Placental pericyte (primary cell): ENCODE measurements at places on chromosomes 11 and 22. TPM values are rescaled to one million over a fixed set of nuclear protein-coding genes. Genes with fewer than 3 reads are reported as not detected.

C11orf91 gene
- 0.14 TPM in 1 of 2 replicates, not detected in the other for total RNA-seq

HTR3A gene
- total RNA-seq = not detected in 2 replicates

SLC17A6 gene
- not detected in 2 replicates for total RNA-seq

C11orf97 gene
- total RNA-seq = not detected in 2 replicates

CSF2RB gene
- under 0.01 and 0.14 TPM in 2 replicates for total RNA-seq

C11orf52 gene
- total RNA-seq = not detected in 2 replicates

GLB1L2 gene
- total RNA-seq = under 0.01 TPM in 1 of 2 replicates, not detected in the other
